ENCODE measurements at places on chromosomes 1 and 21.

GRCh38 chr1:223645903-223646302 lies 19.6 kb downstream of the CAPN8 start:
- no peak for DNase-seq

- peak; percentile 41 for DNase-seq
Measured at GRCh38 chr1:204363335-204364114, 3.8 kb upstream of the PLEKHA6 start.

DNA sequence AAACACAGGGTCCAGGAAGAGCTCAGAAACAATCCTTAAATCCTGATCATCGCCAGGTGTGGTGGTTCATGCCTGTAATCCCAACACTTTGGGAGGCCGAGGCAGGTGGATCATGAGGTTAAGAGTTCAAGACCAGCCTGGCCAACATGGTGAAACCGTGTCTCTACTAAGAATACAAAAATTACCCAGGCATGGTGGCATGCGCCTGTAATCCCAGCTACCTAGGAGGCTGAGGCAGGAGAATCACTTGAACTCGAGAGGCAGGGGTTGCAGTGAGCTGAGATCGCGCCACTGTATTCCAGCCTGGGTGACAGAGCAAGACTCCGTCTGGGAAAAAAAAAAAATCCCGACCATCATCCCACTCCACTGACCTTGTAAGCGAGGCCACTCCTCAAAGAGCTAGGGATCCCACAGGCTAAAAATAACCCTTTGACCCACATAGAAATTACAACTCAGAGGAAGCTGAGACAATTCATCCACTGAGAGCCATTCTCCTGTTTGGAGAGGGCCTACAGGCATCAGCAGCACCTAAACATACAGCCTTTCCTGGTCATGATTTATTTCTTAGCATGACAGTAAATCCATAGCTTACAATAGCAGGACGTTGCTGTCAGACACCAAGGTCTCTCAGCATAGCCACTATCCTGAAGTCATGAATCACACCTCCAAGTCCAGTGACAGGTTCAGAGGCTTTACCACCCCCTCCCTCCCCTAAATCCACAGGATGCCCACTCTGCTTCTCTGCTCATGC lies 66.7 kb downstream of the TGFBR3 start:
- no peak for DNase-seq

DNA sequence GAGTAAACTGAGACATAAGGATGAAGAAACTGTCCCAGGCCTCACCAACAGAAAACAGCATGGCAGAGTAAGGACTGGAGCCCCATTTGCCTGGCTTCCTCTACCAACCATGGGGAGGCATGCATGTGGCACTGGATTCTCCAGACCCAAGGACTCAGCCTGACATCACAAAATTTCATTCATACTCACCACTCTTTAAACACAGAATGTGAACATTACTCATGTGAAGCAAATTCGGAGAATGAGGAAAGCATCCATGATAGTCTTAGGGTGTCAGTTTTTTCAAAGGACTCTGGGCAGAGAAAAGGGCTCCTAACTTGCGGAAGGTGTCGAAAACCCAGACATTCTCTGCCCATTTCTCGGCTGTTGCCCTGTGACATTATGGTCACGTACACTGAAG lies 83.9 kb downstream of the PCNX2 start:
- no peak for DNase-seq

DNA sequence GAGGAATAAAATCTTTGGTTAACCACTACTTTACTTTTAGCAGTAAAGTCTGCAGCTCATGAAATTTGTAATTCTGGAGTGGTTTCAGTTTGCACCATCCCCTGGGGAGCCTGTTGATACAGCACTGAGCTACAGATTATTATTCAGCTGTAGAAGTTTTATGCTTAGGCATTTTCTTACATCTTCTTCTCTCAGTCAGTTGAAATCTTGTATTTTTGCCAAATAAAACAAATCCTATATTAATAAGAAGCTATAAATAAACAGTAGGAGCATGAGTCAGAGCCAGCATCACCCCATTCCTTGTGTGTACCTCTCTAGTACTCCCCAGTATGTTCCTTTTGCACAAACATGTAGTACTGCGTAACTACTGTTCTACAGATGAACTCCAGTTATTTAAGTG lies 118.9 kb downstream of the ATF6 start:
- DNase-seq: no peak

DNA sequence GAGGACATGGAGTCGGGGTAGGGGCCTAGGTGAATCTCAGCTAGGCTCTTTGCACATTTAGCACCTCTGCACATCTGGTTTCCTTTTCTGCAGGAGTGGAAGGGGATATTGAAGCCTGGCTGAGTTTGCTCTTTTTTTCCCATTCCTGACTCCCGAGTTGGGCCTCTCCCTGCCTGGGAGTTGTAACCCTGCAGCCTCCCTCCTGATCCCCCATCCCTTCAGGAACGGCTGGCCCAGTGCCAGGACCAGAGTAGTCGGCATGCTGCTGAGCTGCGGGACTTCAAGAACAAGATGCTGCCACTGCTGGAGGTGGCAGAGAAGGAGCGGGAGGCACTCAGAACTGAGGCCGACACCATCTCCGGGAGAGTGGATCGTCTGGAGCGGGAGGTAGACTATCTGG lies 836 bp downstream of the OLFML3 start:
- DNase-seq: no peak
